Stimulated activated CD4-positive, alpha-beta T cell treated with anti-CD3 and anti-CD28 coated beads, Interleukin-2, amount 100 ng/mL, for 24 hours (primary cell): ENCODE measurements at places on chromosomes 2 and 18.

- no peak for DNase-seq
These were observed 86.5 kb upstream of the ACAA2 start for GRCh38 chr18:49899657-49900330.

GRCh38 chr18:33871363-33872025, 293.5 kb downstream of the ASXL3 start:
- DNase-seq: no peak

- no peak for DNase-seq
These were observed 23.7 kb downstream of the BABAM2 start for GRCh38 chr2:27914041-27914804.

DNA sequence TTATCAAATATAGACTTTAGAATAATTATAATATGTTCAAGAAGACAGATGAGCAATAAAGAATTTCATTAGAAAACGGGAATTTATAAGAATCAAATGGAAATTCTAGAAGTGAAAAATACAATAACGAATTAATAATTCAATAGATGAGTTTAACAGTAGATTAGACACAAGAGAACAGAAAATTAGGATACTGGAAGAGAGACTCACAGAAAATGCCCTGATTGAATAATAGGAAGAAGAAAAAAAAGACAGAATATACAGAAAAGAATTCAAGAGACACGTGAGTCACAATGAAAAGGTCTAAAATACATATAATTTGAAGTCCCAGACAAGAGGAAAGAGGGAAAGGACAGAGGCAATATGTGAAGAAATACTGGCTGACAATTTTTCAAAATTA, 354.7 kb downstream of the CLIP4 start:
- DNase-seq: no peak

GRCh38 chr2:43819491-43820163, 19.0 kb downstream of the ABCG5 start:
- DNase-seq: no peak
